ENCODE measurements at places on chromosomes 3 and 15. TPM values are rescaled to one million over a fixed set of nuclear protein-coding genes. Genes with fewer than 3 reads are reported as not detected.
A peak's percentile ranks its signal among the peaks of the same experiment; 100 is the strongest.

GRCh38 chr3:38835939-38836338, 19.9 kb upstream of the SCN10A start:
- no peak for DNase-seq
- no peaks in the 10 kb centered on the region for H3K27me3 ChIP-seq
- no peak overlapping the region for H3K4me3 ChIP-seq
- H3K4me1 ChIP-seq = peaks cover 6% of the 10 kb centered on the region
- H3K36me3 ChIP-seq = no peaks in the 10 kb centered on the region

DNA sequence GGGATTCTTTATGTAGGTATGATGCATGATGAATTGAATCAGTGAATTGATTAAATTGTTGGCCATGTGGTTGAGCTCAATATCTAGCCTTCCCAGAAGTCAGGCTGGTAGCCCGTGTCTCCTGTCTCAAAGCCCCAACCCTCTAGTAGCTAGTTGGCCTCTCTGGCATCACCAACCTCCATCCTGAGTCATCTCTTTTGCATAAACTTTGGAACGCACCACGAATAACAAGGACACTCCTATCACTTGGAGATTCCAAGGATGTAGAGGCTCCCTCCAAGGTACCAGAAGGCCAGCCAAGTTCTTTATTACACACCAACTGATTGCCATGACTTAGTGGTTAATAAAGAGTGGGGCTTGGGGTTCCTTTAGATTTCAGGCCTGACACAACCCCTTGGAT, 148.4 kb downstream of the APBA2 start:
- H3K27ac ChIP-seq = no peak overlapping the region
- no peaks in the 10 kb centered on the region for H3K27me3 ChIP-seq
- DNase-seq = no peak
- H3K36me3 ChIP-seq = no peaks in the 10 kb centered on the region
- no peak overlapping the region for H3K4me3 ChIP-seq

DNA sequence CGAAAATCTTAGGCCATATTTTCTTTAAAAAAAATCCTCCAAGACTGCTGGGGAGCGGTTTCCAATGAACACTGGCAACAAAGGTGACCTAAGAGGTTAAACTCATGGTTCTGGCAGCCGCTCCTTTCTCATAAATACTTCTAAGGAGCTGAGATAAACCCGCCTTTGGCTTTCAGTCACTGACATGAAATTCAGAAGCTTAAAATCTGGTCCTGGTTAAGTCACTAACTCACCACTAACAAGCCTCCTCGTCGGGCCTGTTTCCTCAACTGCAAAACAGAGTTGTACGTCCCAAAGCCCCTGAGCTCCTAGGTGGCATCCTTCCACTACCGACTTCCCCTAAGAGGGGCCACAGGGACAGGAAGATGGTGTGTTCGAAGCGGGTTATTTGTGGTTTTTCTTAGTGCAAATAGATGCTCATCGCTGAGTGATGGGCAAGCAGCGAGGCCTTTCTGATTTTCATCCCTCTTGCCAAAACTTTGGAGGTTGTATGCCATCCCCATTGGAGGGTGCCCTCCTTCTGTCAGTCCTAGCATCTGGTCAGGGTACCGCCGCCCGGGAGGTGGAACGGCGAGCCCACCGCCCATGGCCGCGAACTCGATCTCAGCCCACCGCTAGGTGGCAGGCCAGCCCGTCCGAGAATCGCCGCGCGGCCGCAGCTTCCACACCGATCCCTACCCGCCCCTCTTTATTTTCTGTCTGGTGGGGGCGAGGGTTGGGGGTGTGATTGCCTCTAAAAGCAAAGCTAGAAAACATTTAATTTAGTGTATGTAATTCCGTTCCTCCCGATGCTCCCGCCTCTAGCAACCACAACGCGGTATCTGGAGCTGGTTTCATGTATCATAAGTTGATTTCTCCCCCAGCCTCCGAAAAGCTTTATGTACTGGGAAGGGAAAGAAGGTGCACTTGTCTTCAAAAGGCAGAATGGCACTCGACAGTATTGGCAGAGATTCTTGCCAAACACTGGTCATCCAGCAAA, 4.6 kb downstream of the BCL6 start:
- no peaks in the 10 kb centered on the region for H3K27me3 ChIP-seq
- H3K36me3 ChIP-seq = no peaks in the 10 kb centered on the region
- peak overlapping the region; percentile 96 for H3K27ac ChIP-seq
- H3K4me1 ChIP-seq = peaks cover 20% of the 10 kb centered on the region

DNA sequence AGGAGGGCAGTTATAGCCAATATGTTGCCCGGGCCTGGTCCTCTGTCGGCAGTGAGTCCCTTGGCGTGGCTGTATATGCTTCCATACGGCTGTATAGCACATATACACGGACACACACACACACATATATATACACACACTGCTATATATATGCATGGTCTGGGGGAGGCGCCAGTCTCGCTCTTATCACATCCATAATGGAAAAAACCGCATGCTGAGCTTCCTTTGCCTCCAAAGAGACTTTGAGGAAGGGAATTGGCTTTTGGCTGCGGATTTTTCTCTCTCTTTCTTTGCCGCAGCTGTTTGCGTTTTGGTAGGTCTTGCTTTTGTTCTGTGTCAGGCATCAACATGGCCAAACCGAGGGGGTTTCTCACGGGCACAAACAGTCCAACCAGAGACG, 11.3 kb upstream of the TMEM115 start:
- H3K4me3 ChIP-seq = no peak overlapping the region
- no peak for DNase-seq
- H3K36me3 ChIP-seq = no peaks in the 10 kb centered on the region

DNA sequence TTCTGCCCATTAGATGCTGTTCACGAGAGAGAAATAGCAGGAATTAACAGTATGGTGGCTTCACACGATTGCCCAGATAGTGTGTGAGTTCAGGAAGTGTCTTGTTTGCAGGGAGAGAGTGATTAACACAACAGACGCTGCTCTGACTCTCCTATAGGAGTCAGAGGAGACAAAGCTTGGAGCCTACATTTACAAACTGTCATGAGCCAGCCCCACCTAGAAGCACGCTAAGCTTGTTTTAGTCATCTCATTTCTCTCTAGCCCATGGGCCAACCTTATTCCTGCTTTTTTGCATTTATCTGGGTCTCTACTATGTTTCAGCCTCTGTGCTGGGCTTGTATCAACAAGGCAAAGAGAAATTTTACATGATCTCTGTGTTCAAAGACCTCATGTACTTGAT, 128.3 kb upstream of the BFSP2 start:
- H3K36me3 ChIP-seq = no peaks in the 10 kb centered on the region
- H3K27ac ChIP-seq = no peak overlapping the region
- no peaks in the 10 kb centered on the region for H3K27me3 ChIP-seq
- no peak overlapping the region for H3K4me3 ChIP-seq

DNA sequence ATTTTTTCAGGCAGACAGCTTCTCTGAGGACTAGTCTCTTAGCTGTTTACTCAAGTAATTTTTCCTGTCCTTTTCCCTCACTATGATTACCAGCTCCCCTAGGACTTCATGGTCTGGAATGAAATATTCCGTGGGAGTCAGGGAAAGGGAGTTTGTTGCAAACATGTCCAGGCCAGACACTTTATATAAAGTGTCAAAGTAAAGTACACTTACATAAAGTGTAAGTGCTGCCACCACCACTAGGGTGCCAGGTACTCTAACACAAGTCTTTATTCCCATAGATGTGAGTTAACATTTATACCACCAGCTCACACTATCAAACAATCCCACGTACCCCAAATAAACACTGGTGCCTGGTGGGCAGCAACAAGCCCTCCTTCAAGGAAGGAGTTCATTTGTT, 179.8 kb downstream of the SNRPN start:
- H3K36me3 ChIP-seq = no peaks in the 10 kb centered on the region
- no peaks in the 10 kb centered on the region for H3K27me3 ChIP-seq
- no peaks in the 10 kb centered on the region for H3K4me1 ChIP-seq

DNA sequence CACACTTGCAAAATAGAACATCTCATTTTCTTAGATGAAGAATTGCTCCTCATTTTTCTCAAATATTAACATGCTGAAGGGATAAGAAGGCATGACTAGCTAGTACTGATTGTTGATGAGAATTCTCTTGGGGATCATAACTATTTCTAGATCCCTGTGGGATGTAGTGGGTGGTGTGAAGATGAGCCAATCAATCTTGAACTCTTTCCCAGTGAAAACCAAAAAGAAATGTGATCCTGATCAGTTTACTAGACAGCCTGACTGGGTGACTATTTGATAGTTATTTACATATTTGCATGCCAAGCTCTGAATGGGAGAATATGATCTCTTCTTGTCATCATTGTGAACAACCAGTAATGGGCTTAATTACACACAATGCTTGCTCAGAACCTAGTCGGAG, 63.7 kb downstream of the ZIC1 start:
- no peak overlapping the region for H3K27ac ChIP-seq
- H3K36me3 ChIP-seq = no peaks in the 10 kb centered on the region
- DNase-seq = no peak
- H3K4me1 ChIP-seq = no peaks in the 10 kb centered on the region

- no peaks in the 10 kb centered on the region for H3K4me1 ChIP-seq
- no peak overlapping the region for H3K27ac ChIP-seq
- H3K4me3 ChIP-seq = no peak overlapping the region
- no peaks in the 10 kb centered on the region for H3K36me3 ChIP-seq
Measured at GRCh38 chr3:148707601-148708380, 10.1 kb downstream of the AGTR1 start.

GRCh38 chr15:66389098-66389858, 2.6 kb downstream of the MAP2K1 start:
- H3K36me3 ChIP-seq = no peaks in the 10 kb centered on the region
- H3K27me3 ChIP-seq = no peaks in the 10 kb centered on the region
- no peak overlapping the region for H3K27ac ChIP-seq
- no peak overlapping the region for H3K4me3 ChIP-seq

DNA sequence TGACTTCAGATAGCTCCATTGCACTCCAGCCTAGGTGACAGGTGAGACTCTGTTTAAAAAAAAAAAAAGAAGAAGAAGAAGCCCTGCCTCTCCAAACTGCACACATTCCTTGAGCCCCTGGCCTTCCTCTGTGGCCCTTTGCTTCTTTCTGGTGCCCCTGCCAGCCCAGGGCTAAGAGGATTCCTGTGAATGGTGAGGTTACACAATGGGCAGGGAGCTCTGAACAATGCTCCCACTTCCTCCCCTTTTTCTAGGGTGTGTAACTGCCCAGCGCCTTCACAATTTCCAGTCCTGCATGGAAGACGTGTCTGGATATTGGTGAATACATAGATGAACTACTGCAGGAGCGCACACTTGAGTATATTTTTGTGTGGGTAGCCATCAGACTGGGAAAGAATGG, 3.6 kb upstream of the AMOTL2 start:
- H3K4me3 ChIP-seq = no peak overlapping the region
- peaks cover 22% of the 10 kb centered on the region for H3K27me3 ChIP-seq
- no peak for DNase-seq
- peaks cover 35% of the 10 kb centered on the region for H3K4me1 ChIP-seq
- peak overlapping the region; percentile 21 for H3K27ac ChIP-seq
- no peaks in the 10 kb centered on the region for H3K36me3 ChIP-seq

DNA sequence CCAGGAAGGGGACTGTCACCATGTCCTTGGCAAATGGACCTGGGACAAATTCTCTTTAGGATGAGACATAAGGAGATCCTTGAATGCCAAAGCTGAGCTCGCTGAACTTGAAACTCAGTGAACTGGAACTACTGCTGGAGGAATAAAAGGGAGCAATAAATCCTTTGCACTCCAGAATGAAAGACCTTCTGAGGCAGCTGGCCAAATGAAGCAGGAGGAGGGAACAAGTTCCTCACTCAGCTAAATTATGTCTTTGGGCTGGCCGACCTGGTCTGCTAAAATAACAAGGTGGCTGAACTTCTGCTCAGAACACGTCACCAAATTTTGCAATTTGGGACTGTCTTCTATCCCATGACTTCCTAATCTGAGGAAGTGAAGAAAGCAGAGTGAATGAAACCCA, 314.7 kb downstream of the LPP start:
- no peak overlapping the region for H3K4me3 ChIP-seq
- DNase-seq = no peak
- peaks cover 22% of the 10 kb centered on the region for H3K4me1 ChIP-seq
- H3K36me3 ChIP-seq = no peaks in the 10 kb centered on the region

GRCh38 chr3:14959359-14959943, 12.1 kb downstream of the NR2C2 start:
- no peak for DNase-seq
- H3K4me1 ChIP-seq = peaks cover 4% of the 10 kb centered on the region
- H3K36me3 ChIP-seq = peaks cover 26% of the 10 kb centered on the region

DNA sequence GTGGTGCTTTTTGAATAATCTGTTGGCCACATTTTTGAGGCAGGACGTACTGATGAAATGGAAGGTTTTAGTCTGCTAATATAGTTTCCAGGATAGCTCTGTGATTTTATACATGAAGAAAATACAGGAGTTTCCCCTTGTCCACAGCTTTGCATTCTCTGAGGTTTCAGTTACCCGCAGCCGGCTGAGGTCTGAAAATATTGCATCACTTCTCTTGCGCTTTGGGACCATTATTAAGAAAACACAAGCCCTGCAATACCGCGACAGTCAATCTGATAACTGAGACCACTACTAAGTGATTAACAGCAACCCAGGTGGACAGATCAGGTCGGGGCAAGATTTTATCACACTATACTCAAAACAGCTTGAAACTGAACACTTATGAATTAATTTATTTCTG, 33.0 kb downstream of the BLM start:
- no peak overlapping the region for H3K4me3 ChIP-seq
- no peaks in the 10 kb centered on the region for H3K4me1 ChIP-seq
- H3K36me3 ChIP-seq = no peaks in the 10 kb centered on the region
- no peak for DNase-seq
- H3K27ac ChIP-seq = no peak overlapping the region

- peaks cover 16% of the 10 kb centered on the region for H3K4me1 ChIP-seq
- no peak for DNase-seq
- H3K27me3 ChIP-seq = no peaks in the 10 kb centered on the region
- no peak overlapping the region for H3K4me3 ChIP-seq
- H3K27ac ChIP-seq = no peak overlapping the region
Measured at GRCh38 chr15:90680371-90680935, 36.7 kb upstream of the BLM start.

Gene STX19
- 5.9 TPM for total RNA-seq

Gene BNC1
- total RNA-seq = 38.3 TPM

Gene VGLL3
- 1.4 TPM for total RNA-seq

Gene RYK
- 29.3 TPM for total RNA-seq

Gene ZNF619
- total RNA-seq = 3.8 TPM

Gene PPARG
- 11.6 TPM for total RNA-seq

Gene IL16
- 5.5 TPM for total RNA-seq
